Activated CD4-positive, alpha-beta T cell treated with anti-CD3 and anti-CD28 coated beads, Interleukin-2, amount 50 U/mL, for 48 hours (primary cell): ENCODE measurements at places on chromosomes 4 and X.

DNA sequence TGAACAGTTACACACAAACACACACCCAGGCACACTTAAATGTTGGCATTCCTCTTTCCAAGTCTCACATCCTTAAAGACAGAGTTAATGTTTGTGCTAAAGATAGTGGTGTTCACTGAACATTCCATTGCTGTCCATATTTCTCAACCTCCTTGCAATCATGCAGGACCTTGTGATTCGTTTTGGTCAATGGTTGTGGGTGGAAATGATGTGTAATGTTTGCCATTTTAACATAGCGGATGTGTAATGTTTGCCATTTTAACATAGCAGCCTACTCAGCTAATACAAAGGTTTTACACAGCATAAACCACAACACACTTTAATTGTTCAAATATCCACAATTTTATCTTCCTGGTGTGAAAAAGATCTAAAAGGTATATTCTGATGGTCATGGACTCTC, 93.9 kb downstream of the CEP44 start:
- no peak for DNase-seq

- DNase-seq, result no peak
These were observed 97.3 kb upstream of the HPRT1 start for GRCh38 chrX:134362560-134363089.

- DNase-seq, result no peak
These were observed 44.3 kb downstream of the CCSER1 start for GRCh38 chr4:90171491-90171890.

DNA sequence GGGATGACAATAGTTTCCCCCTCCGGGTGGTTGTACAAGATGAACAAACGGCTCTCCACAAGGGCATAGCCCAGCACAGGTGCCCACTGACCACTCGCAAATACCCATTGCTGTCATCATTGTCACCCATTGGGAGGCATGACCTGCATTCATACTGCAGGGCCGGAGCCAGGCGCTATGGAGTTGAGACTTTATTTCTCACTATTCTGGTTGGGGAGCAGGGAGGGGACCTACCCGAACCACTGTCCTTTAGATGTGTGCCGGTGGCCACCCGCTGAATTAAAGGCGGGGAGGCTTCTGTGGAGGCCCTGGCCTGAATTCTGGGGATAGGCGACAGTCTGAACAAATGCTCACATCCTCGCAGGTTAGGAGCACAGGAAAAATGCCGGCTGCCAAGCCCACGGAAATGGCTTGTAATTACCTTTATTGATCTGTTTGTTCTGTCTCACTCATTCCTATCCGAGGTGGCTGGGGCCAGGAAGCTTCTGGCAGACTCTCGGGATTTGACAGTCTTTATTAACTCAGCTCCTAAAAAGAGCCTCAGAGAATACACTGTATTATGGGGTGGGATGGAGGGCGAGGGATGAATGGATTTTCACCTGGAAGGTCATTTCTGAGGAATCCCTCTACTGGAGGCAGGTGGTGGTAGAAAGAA, 125.1 kb upstream of the PSAPL1 start:
- no peak for DNase-seq

DNA sequence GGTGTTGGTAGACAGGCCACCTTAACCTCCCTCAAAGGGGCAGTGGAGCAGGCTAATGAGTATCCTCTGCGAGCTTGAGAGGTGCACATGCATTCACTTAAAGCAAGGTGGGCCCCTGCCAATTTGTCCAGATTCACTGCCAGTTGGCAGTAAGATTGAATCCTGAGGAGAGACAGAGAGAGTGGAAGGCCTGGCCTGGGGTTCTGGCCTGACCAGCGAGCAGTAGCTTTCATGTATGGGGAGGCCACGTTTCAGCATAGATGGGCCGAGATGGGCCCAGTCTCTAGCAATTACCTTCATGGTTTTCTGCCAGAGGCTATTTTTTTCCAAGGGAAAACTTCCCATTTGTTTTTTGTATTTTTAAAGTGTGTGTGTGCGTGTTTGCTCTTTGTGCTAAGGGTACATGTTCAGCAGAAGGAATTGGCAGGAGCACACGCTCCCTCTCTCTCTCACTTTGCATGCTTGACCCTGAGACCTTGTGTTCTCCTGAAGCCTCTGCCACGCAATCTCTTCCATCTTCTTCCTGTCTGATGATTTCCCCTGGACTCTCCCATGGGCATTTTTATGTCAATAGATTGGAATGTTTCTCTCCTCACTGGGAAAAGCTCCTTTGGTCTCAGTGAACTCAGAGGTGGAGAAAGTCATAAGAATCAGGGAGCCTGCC, 215.8 kb upstream of the SFRP2 start:
- DNase-seq, result no peak

DNA sequence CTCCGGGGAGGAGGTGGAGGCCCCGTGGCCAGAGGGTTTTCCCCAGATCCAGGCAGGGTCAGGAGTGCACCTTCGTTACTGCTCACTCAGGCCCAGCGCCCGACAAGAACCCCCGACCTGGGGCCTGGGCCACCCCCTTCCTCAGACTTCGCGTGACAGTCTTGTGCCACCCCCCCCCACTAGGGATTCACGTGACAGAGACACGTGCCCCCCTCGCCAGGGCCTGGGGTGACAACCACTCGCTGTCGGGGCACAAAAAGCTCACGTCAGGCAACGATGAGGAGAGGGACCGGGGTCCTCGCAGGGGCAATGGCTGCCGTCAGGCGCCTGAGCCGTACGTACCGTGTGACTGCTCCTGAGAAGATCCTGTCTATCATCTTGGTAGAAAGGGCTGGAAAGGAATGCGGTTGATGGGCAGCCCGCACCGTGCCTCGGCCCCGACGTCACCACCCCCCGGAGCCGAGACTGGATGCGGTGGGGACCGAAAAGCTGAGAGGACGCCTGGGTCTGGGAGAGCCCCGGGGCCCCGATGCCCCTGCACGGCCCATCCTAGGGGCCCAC, 23.0 kb upstream of the GTPBP6 start:
- DNase-seq, result no peak

DNA sequence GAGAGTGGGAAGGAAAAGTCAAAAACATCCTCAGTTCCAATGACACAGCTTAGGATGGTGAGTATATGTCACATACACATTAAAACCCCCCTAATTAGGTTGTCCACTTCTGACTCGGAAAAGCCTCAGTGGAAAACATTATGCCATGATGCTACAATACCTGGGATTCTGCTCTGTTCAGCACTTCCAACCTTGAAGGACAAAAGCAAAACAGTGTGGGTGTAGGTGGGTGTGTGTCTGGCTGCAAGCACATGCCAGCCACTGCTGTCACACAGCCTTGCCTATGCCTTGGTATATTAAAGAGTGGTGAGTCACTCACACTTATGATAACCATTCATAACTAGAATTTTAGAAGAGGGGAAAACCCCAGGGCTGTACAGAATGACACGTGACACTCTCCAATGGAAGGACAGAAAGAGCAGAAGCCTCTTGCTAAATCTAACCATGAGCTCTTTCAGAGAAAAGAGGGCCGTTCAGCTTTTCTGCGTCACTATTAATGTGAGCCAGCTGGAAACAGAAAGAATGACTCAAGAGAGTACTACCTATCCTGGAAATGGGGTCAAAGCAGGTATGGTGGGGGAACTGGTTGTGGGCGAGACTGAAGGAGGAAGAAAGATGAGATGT, 159.6 kb downstream of the TET2 start:
- DNase-seq, result peak; percentile 59

- DNase-seq, result no peak
These were observed 358.6 kb upstream of the NOCT start for GRCh38 chr4:138656990-138657389.

DNA sequence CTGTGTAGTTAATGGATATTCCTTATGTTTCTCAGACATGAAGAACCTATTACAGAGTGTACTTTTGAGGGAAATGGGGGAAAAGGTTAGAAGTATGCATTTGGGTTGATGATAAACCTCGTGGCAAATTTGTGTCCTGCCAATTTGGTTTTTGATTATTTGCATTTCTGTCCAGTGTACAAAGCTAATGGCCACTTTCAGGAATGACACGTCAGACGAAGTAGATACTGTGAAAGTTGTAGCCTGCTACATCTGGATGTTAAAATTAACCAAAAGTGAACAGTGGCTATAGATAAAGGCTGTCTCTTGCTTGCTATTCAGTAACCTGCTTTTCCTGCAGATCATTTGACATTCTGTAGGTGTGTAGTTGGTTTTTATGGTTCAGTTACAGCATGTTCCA, 1.0 kb downstream of the PRDX4 start:
- DNase-seq, result no peak

GRCh38 chrX:117985241-117985640, 131.4 kb downstream of the KLHL13 start:
- DNase-seq, result no peak

- no peak for DNase-seq
These were observed 585.7 kb downstream of the ZNF674 start for GRCh38 chrX:45959567-45959966.

DNA sequence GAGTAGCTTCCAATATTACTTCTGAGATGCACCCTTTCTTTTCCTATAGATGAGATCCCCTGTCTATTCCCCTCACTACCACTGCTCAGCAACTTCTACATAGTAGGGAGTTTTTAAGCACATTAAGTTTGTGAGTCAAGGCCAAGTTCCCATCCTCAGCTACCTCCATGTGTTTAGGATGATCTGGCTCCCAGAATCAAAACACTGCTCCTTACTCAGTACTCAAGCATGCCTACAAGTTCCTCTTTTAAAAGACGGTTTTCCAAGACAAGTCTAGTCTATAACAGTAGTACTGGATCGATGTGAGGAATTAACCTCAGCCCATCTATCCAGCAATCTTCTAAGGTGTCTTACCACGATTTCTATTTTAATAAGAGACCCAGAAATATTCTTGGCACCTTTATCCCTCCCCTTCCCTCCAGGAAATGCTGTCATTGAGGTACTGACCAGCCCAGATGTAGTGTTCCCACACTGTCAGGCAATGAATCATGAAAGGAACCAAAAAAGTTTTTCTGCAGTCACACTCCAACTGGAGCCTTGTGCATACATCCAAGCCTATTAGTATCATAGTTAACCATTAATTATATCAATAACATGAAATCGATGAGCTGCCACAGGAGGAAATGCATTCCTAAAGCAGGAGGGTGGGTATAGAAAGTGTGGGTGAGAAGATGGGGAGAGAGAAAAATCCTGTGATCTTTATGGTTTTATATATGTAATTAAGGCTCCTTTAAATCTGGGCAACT, 29.6 kb downstream of the AREG start:
- no peak for DNase-seq

DNA sequence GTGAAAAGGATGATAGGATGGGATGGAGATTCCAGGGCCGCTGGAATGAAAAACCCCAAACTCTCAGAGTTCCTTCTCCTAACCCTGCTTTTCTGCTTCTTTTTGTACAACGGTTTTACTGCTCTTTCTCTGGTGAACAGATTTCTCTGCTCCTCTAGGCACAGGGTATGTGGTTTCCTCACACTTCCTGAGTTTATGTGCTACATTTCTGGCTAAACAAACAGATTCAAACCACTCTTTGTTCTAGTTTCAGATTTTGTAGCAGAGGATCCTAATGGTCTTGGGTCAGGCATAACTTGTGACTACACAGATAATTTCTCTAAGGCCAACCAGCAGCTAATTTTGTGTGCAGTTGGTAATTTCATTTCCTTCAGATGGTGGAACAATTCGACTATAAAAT, 52.6 kb downstream of the OSTC start:
- no peak for DNase-seq

DNA sequence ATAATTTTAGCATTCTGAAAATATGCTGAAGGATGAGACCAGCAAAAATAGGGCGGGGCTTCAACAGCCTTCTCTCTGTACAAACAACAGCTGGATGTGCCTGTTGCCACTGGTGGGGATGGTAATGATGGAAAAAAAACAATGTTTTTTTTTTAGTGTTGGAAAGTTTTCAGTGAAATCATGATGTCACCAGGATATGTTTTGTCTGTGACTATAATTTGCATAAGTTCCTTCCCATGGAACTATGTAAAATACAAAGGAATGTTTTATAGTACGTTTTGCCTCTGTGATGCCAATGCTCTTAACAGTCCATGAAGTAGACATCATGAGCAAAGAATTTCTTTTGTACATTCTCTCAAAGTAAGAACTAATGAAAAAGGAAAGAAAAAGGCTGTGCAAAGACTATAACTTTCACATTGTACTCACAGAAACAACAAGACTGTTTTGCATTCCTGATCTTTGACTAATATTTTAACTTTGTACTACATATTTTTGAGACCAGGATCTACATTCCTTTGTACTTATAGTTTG, 589.7 kb downstream of the SPRY1 start:
- DNase-seq, result no peak

GRCh38 chrX:39301036-39301435, 499.8 kb downstream of the MID1IP1 start:
- DNase-seq, result no peak

GRCh38 chr4:113810906-113811305, 49.4 kb upstream of the CAMK2D start:
- DNase-seq, result no peak
